ENCODE measurements at places on chromosomes 5 and 9. TPM values are rescaled to one million over a fixed set of nuclear protein-coding genes. Genes with fewer than 3 reads are reported as not detected.

PCDHGA2 gene
- total RNA-seq, result 0.07 TPM

ASTN2 gene
- total RNA-seq, result 5.8 TPM

MEGF10 gene
- 0.02 TPM for total RNA-seq

LRRC26 gene
- total RNA-seq, result not detected

DAB2 gene
- not detected for total RNA-seq

PCDHGB6 gene
- 0.37 TPM for total RNA-seq

NR5A1 gene
- not detected for total RNA-seq

FST gene
- total RNA-seq, result not detected

OLFML2A gene
- not detected for total RNA-seq

CAMK4 gene
- 80.6 TPM for total RNA-seq

NUTM2G gene
- total RNA-seq, result not detected

STPG3 gene
- not detected for total RNA-seq

RAI14 gene
- 0.71 TPM for total RNA-seq

SLC22A4 gene
- 0.25 TPM for total RNA-seq

PDE6A gene
- not detected for total RNA-seq

PCDHB8 gene
- not detected for total RNA-seq

SPATA31A3 gene
- not detected for total RNA-seq

RPP25L gene
- 21.0 TPM for total RNA-seq

GABRA6 gene
- total RNA-seq, result not detected

FPGS gene
- 94.8 TPM for total RNA-seq

SPINK13 gene
- total RNA-seq, result not detected

ST8SIA4 gene
- 65.1 TPM for total RNA-seq

IFNE gene
- not detected for total RNA-seq

KIF24 gene
- total RNA-seq, result 5.3 TPM

SLC25A25 gene
- total RNA-seq, result 14.8 TPM

WWC1 gene
- not detected for total RNA-seq

TPRN gene
- total RNA-seq, result 9.5 TPM

SLC4A9 gene
- total RNA-seq, result 0.10 TPM

TAF1L gene
- total RNA-seq, result not detected

APBA1 gene
- total RNA-seq, result 12.8 TPM

ACSL6 gene
- total RNA-seq, result 26.6 TPM

KCNN2 gene
- total RNA-seq, result not detected

GNA14 gene
- total RNA-seq, result not detected

TYRP1 gene
- not detected for total RNA-seq

PIP5KL1 gene
- 1.8 TPM for total RNA-seq

ZDHHC12 gene
- total RNA-seq, result 69.9 TPM

ARHGEF37 gene
- 0.47 TPM for total RNA-seq

CBY3 gene
- total RNA-seq, result not detected

GPR150 gene
- 0.54 TPM for total RNA-seq

RNF183 gene
- total RNA-seq, result 0.34 TPM

DMRT2 gene
- total RNA-seq, result 1.3 TPM

N4BP3 gene
- 2.1 TPM for total RNA-seq

CNTNAP3B gene
- not detected for total RNA-seq

ARSI gene
- total RNA-seq, result not detected

PCDHGA9 gene
- 0.27 TPM for total RNA-seq

SPEF2 gene
- total RNA-seq, result 7.8 TPM

CTSV gene
- total RNA-seq, result 0.17 TPM

GOLGA1 gene
- 17.8 TPM for total RNA-seq

PRELID2 gene
- 2.0 TPM for total RNA-seq
